ENCODE measurements at places on chromosomes 4 and X.

DNA sequence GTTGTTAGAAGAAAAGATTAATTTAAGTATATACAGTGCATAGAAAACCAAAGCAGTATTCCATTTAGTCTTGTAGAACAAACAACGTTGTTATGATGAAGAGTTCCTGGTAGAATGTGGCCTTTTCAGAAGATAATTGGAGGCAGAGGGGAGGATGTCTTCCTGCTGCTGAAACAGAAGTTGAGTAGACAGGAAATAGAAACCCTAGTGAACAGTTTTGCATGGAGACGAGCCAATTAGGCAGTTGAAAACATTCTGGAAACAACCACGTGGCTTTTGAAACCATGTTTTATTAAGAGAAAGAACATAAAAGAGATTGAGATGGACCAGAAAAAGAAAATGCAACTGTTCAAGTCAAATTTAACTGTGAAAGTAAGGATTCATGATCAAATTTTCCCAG is 325.2 kb downstream of the CAMK2D start:
- no peak for DNase-seq

- no peak for DNase-seq
Observed at GRCh38 chrX:119942831-119943184, 743 bp downstream of the NKAP start.

GRCh38 chrX:57918750-57919436 is 8.6 kb upstream of the ZXDA start:
- DNase-seq: no peak

DNA sequence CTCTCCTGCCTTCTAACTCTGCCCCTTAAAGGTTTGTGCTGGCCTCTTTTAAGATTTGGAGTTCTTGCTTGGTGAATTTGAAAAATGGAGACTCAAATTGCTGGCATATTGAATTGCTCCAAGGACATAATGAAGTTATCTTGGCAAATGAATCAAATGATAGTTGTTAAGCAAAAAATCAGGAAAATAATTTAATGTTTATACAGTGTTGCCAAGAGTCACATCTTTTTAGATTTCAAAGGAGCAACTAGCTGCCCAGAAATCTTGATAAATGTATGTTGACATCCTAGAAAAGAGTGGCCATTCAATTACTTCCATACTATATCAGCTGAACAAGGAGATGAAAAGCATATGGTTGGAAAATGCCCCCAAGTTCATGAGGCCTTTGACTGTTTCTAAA is 610.0 kb upstream of the LCORL start:
- no peak for DNase-seq

DNA sequence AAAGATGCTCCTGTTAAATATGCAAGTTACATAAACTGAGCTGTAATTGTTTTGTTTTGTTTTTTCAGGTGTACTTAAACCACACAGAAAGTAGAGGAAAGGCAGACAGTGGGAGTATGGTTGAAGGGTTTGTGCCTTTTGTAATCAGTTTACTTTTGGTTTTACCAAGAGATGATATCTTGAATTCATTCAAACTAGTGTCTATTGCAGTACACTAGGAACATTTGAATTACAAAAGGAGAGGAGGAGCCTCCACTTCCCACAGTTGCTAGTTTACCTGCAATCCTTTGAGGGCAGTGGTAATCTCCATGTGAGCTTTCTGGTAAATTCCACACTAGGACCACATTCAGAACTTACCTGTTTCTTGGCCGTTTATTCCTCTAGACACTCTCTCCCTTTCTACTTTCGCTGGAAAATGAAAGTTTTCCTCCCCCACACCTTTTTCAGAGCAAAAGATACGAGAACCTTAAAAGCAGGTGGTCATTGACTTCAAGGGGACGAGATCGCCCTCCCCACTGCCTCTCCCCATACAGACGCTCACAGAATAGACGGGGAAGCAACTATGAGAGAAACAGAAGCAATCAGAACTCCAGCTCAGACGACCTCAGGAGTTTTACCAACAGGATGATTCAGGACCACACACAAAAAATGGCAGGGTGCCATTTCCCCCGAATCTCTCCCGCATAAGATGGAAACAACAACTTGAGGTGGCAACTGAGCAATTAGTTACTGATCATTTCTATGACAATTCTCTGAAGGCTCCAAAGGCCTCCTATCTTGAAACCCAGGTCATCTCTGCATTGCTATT is 3.3 kb downstream of the RBM47 start:
- no peak for DNase-seq

DNA sequence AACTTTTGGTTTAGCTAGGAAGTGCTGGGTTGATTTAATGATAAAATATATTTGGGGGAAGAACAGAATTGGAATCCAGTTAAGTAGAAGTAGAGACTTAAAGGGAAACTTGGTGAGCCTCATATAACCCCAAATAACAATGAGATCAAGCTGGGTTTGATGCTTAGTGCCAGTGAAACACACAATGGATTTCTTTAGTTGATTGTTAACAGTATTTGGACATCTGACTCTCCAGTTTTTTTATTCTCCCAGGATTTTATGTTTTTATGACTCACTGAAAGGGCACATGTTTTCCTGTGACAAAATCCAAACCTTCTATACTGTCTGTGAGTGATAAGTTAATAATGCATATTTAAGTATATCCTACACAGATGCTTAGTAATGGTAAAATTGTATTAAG is 2.7 kb upstream of the NEUROG2 start:
- no peak for DNase-seq

DNA sequence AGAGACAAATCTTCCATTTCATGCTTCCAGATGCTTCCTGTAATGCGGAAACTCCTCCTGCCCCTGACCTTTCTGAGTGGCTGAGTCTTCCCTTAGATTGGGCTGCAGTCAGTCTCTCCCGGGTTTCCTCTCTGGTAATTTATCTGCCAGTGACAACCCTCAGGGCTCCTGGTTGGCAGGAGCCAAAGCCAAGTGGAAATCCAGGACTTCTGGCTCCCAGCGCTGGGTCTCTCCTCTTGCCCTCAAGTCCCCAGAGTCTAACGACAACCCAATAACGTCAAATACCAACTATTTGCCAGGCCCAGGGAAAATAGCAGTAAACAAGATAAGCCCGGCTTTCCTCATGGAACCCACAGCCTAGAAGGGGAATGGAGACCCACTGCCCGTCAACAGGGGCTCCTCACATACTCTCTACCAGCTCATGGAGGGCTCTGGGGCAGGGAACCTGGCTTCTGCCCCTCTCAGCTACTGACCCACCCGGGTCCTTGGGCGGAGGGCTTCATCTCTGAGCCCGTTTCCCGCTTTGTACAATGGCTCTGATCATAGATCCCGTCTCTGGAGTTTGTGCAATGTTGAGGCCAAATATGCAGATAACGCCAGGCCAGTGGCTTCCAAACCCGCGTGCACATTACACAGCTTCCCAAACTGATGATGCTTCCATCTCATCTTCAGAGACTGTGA is 1.1 kb upstream of the TBC1D14 start:
- no peak for DNase-seq

DNA sequence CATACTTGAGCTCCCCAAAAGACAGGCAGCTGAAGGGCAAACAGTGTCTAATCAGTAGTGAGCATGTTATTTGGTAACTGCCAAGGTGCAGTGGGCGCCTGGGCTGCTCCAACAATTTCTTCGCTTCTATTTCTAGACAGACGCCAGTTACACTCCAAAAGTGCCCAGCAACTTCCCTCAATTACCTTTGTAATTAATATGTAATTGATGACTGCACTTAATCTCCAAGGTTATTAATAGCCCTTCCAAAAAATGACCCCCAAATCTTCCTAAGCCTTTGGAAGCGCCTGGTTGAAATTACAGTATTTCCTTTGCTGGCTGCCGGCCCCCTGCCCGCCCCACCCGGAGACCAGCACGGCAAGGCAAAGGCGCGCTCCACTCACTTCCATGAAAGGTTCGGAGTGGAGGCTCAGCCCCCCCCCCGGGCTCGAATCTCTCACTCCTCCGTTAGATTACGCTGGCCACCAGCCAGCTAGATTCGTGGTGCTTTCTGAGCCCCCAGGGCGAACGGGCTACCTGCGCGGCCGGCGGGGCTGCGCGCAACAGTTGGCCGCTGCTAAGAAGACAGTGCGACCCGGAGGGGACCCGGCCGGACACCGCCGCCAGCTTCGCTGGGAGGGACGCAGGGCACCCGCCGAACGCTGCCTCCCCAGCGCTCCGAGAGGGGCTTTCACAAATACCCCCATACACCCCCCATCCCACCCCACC is 1.9 kb downstream of the GPC4 start:
- DNase-seq: no peak

- DNase-seq: no peak
Observed at GRCh38 chrX:115459883-115460880, 100.8 kb upstream of the PLS3 start.

DNA sequence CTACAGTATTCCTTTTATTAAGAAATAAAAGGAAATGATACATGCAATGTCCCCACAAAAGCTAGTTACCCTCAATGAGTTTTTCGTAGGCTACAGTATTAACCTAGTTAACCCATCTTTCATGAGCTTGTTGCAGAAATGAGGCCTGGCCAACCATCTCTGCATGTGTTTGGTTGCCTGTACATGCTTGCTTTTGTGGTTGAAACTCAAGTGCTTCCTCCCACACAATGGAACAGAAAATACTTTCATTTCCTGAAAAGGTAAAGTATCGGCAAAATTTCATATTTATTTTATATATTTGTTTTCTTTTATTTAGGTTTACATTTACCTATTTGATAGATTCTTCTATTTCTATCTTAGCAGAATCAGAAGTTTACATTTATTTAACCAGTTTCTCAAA is 214.6 kb upstream of the FAM241A start:
- no peak for DNase-seq

DNA sequence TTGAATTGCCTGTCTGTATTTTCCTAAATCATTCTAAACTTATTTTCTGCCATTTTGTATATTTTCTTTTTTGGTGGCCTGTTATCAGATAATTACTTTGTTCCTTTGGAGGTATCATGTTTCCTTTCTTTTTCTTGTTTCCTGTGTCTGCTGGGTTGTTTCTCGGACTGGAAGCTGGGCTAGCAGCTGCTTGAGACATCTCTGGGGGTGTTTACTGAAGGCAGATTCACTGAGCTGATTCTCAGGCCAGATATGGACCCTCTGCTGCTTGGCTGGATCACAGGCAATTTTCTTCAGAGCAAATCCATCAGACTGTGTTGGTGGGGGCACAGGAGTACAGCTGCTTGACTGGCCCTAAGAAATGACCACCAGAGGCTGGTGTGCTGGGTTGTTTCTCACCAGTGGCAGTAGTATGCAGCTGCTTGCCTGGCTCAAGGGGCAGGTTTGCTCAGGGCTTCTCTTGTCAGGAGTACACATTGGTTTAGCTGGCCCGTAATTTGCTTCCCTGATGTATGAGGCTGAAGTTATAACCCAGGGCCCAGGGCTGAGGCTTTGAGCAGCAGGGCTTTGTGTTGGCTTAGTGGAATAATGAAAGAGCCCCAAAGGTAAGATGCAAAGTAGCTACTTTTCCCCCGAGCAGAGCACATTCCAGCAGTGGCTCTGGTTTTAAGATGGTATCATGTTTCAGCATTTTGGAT is 680.6 kb downstream of the TECRL start:
- no peak for DNase-seq

DNA sequence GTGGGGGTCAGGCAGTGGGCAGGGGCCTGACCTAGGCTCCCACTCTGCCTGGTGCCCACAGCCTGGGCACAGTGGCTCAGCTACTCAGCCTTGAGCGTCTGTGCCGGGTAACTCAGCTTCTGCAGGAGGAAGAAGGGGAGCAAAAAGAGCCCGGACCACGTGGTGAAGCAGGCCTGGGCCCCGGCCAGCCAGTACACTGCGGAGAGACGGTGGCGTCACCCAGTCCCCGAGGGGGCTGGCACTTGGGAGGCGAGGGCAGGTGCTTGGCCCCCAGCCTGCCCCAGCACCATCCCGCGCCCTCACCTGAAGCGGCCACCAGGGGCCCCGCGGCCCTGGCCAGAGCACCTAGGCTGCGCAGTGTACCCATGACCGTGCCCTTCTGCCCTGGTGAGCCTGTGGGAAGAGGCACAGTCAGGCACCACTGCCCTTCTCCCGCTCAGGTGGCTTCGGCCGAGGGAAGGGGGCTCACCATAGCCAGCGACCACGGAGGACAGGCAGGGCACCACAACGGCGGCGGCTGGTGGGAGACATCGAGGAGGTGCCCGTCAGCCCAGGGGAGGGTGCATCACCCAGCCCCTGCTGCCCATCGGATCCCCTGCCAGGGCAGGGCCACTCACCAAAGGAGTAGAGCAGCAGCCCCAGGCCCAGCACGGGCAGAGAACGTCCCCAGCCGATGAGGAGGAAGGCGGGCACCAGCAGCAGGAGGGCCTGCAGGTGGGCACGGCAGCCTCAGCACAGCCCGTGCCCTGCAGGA is 32.3 kb downstream of the NOP14 start:
- DNase-seq: no peak

DNA sequence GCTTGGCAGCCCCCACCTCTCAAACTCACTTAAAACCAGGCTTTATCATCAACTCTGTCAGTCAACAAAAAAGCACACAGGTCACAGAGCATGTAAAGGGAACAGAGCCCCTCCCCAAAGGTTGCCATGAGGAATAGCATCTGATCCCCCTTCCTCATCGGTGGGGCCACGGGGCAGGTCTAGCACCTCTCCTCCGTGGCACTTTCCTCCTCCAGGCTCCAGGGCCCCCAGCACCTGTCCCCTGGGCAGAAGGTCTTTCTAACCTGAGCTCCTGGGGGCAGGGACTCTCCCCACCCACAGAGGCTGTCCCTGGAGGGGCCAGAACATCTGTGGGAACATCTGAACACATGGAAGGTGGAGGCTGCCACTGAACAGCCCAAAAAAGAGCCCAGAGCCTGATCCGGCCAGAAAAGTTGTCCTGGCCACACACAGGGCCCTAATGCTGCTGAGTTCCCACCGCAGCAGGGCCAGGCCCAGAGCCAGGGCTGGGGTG is 65.7 kb downstream of the ZFYVE28 start:
- no peak for DNase-seq

GRCh38 chr4:89722517-89722916 is 114.4 kb downstream of the SNCA start:
- DNase-seq: no peak

GRCh38 chr4:128823025-128823661 is 13.6 kb downstream of the JADE1 start:
- DNase-seq: no peak

DNA sequence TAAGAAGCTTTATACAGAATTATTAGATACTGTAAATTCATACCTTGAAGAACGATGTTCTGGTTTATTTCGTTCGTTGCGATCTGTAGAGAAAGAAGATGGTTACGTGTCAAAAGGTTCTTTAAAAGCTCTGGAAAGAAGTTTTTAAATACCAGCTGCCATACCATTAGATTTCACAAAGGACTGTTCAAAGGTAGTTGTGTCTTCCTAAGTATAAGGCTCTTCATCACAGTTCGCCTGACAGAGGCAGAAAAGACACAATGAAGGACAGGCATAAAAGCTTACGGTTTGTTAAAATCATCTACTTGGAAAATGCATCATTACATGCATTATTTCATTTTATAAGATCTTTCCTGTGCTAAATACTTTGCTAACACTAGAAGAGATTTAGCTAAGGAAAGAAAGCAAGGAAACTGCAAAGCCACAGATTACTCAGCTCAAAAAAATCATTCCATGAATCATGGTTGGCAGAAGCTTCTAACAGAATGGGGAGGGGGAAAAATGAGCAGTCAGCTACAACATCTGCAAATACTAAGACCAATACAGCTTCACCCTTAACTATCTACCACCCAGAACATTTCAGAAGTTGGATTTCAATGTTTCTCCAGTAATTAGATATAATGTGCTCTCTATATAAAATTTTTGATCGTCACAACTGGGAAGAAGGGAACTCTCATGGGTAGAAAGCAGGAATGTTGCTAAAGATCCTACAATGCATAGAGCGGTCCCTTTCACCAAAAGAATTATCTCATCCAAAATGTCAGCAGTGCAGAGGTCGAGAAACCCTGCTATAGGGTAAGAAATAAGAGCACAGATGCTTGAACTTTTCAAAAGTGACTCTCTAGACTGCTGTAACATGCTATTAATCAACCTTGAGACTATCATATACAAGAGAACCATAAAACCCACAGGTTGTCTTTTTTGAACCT is 50.7 kb upstream of the PRSS48 start:
- DNase-seq: no peak
